H4 (cell line): ENCODE measurements at places on chromosomes 4 and X. TPM values are rescaled to one million over a fixed set of nuclear protein-coding genes. Genes with fewer than 3 reads are reported as not detected.

DNA sequence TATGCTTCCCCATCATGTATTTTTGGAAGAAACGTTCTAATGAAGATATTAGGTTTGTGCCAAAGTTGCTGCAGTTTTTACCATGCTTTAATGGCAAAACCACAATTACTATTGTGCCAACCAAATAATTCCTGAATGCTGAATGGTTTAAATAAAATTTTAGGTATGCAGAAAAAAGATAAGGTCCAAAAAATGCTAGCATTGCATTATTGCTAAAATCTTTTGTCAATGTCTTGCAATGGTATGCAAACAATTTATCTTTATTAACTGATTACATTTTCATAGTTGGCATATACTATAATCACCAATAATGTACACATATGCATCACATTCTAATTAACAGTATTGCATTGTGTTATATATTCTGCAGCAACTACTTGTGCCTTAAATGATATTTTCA lies 1657.4 kb upstream of the IGFBP7 start:
- no peak for DNase-seq

DNA sequence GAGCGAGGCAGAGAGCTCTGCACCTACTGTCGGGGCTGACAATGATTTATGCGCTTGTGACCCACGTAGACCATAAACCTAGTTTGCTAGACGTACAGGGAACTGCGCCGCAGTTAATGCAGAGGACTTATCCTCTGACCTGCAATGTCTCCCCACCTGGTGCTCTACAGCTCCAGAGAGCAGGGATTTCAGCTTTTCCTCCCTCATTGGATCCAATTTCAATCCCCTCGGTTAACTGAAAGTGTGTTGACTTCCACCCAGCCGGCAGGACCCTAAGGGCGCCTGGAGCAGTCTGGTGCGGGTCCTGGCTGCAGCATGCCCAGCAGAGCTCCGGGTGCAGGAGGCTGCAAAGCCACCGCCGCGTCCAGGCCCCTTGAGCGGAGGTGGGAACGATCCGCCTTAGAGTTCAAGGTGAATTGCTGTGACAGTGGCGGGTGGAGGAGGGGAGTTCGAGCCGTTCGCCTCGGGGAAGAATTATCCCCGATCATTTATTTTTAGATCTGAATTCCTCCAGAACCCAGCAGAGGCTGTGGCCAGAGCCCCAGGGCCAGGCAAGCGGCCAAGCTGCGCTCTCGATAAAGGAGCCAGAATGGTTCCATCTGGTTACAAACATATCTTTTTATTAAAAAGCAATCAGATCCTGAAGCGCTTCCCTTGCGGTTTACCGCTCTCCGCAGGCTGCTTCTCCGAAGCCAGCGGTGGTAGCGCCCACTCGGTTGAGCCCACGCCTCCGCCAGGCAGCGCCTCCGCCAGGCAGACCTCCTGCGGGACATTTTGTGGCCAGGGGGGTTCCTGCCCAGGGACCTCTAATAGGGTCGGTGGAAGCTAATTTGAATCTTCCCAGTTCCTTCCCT lies 66.0 kb downstream of the FBXO8 start:
- DNase-seq, result no peak

- no peak for DNase-seq
Measured at GRCh38 chrX:68920561-68920960, 91.7 kb downstream of the EFNB1 start.

Gene TREX2
- 1.2 TPM in 1 of 2 replicates, not detected in the other for total RNA-seq

DNA sequence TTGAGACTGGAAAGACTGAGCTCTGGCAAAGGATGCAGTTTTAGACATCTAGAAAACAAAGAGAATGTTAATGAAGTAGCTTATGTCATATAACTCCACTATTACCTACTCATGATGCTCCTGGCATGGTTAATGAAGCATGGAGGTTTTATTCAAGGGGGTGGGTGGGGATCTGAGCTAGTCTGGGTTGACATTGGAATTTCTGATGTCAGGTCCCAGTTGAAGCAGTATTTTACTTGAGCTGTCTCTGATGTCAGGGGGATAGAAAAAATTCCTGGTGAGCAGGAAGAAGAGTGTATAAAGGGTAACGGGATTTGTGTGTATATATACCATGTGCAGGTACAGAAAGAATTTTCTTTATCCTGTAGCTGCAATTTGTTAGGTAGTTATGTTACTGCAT lies 102.0 kb downstream of the ELOVL6 start:
- DNase-seq, result no peak

Gene ATP1B4
- not detected in 2 replicates for total RNA-seq

GRCh38 chr4:40720916-40721315 lies 28.8 kb upstream of the NSUN7 start:
- DNase-seq, result no peak

DNA sequence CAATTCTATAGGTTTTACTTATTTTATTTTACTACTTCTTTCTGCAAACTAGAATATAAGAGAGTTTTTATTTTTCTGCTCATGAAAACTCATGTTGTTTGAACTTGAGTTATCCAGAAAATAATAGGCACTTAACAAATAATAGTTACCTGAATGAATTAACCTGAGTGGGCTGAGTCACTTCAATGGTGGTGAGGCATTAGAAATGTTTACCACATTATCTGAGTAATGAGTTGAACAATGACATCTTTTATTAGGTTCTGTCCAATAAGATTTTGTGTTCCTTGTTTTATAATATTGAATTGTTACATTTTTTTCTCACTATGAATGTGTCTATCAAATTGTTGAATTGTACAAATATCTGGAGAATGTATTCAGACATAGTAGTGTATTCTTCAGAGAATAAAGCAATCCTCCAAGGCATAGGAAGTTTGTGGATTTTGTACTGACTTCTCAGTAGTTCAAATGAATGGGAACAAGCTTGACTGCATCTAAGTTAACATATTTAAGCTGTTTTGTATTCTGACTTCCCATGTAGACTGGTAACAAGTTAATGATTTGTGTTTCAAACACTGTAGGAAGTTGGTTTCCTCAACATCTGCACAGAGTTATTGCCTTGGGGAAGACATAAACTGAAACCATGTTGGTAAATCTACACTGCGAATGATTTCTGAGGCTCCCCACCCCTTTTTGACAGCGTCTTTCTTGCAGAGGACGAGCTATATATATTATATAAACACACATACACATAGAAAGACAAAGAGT lies 1808.9 kb upstream of the TENM3 start:
- DNase-seq, result no peak

Gene GPR34
- not detected in 2 replicates for total RNA-seq

DNA sequence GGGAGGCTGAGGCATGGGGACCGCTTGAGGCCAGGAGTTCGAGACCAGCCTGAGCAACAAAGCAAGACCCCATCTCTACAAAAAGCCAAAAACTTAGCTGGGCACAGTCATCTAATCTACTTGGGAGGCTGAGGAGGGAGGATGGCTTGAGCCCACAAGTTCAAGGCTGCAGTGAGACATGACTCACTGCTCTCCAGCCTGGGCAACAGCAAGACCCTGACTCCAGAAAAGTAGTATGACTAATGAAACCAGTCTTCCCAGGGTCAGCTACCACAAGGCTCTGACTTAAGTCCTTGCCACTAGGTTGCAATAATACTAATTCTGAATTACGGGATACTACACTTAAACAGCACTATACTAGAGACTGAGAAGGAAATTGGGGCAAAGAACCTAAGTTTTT lies 33.1 kb downstream of the ERVMER34-1 start:
- peak; percentile 44 for DNase-seq

- DNase-seq, result no peak
Measured at GRCh38 chr4:124290678-124291077, 421.9 kb downstream of the ANKRD50 start.

DNA sequence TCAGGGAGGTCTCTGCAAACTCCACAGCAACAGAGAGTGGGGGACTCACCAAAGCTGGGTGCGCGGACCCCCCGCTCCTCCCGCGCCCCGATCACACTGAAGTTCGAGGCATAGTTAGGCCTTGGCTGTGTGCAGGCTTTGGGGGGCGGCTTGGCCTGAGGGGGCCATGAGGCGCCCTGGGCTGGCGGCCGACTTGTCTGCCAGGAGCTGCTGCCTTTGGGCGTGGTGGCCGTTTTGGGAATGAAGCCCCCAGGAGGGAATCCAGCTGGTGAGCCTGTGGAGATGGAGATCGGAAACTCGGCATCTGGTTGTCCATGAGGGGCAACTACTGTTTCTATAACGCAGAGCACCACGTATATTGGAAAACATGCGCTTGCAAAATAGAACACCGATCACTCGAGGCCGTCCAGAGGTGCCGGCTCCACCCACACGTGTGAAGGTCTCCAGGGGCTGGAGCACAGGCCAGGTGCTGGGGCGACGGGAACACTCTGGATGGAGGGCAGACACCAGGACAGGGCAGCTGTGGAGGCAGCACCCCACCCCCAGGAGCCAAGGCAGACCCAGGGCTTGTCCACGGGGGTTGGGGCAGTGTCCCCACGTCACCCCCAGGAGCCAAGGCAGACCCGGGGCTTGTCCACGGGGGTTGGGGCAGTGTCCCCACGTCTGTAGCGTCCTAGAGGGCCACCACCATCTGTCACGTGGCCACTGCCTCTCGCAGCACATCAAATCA lies 25.9 kb upstream of the CPLX1 start:
- DNase-seq, result no peak

DNA sequence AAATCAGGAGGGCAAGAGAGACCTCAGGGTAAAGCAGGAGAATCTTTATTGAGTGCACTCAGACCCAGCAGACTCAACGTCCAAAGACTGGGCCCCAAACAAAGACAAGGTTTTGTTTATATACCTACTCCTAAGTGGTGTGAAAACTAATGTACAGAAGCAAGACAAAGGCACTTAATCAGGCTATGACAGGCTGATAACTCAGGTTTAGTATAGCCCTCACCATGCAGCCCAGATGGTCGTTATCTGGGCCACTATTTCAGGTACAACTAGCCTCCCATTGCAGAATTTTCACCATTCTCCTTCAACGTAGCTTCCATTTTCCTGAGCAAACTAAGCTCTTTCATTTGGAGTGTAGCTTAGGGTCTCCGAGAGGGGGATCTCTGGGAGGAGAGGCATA lies 36.9 kb downstream of the SULT1E1 start:
- DNase-seq, result no peak

- peak; percentile 39 for DNase-seq
Measured at GRCh38 chr4:6548201-6548881, 26.6 kb upstream of the MAN2B2 start.

- DNase-seq, result no peak
Measured at GRCh38 chrX:136353526-136354093, 52.8 kb downstream of the ADGRG4 start.

DNA sequence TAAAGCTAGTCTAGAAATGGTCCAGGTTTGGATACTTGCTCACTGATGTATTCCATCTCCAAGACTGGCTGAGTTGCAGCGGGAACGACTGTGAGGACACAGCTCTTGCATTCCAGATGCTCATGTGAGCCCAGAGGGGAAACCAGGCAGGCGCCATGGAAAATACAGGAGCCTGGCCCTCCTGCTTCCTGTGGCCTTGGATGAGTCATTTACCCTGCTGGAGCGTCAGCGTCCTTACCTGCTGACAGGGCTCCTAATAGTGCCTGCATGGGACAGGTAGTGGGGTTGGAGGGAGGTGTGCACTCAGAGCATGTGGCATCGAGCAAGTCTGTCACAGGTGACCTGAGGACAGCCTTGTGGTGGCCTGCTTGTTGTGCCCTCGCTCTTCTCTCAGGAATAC lies 69.4 kb downstream of the NSG1 start:
- DNase-seq, result no peak

Gene TAPT1
- total RNA-seq, result 13.8 and 18.6 TPM in 2 replicates

DNA sequence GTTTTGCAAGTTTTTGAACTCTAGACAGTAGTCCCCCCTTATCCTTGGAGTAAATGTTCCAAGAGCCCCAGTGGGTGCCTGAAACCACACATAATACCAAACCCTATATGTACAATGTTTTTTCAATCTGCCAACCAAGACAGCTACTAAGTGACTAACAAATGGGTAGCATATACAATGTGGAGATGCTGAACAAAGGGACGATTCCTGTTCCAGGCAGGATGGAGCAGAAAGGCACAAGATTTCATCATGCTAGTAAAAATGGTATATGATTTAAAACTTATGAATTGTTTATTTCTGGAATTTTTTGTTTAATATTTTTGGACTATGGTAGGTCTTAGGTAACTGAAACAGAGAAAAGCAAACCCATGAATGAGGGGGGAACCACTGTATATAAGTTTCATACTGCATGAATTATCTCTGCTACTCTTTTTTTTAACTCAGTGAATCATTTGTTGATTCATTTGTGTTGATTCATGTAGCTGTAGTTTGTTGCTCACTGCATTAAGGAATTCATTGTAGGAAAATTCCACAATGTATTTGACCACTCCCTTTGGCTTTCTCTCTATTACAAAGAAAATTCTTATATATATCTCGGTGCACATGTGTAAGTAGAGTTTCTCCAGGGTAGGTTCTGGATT lies 21.9 kb upstream of the ANXA3 start:
- no peak for DNase-seq

GRCh38 chrX:134554291-134554690 lies 94.3 kb downstream of the HPRT1 start:
- no peak for DNase-seq

DNA sequence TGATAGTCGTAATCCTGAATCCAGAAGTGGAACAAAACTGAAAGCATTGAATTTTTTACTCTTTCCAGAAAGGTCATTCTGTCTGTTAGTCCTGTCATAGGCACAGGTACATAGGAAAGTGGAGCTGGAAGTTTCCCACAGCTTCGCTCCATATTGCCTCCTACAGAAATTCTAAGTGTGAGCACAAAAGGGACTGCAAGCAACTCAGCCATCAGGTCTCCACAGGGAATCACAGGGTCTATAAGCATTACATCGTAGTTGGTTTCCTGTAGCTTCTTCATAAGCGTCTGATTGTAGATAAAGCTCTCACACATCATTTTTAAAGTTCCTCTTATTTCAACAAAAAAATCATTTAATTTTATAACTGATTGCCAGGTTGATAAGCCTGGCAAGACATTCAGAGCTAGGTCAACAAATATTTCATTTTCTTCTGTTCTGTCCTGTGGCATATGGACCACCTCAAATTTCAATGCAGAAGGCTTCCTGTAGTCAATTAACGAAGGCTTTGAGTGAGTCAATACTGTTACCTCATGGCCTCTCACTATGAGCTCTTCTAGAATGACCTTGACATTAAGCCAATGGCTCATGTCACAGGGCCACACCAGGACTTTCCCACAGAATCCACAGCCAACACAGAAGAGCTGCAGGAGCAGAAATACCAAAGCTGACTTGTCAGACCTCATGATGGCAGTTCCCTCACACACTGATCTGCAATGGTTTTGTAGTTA lies at the start of gene UGT2A3:
Gene UGT2A3, minus strand, starts transcription at position 727 of the 728 bp plus-strand sequence. Its CDS starts 44 bp downstream, at position 683.
- no peak for DNase-seq

- DNase-seq, result no peak
Measured at GRCh38 chr4:76207549-76207948, 6.1 kb downstream of the SCARB2 start.

GRCh38 chr4:1381181-1381621 lies 25.0 kb downstream of the NKX1-1 start:
- no peak for DNase-seq

Gene HSFX3
- total RNA-seq, result not detected in 2 replicates
